ENCODE measurements at places on chromosomes 13 and 19.

DNA sequence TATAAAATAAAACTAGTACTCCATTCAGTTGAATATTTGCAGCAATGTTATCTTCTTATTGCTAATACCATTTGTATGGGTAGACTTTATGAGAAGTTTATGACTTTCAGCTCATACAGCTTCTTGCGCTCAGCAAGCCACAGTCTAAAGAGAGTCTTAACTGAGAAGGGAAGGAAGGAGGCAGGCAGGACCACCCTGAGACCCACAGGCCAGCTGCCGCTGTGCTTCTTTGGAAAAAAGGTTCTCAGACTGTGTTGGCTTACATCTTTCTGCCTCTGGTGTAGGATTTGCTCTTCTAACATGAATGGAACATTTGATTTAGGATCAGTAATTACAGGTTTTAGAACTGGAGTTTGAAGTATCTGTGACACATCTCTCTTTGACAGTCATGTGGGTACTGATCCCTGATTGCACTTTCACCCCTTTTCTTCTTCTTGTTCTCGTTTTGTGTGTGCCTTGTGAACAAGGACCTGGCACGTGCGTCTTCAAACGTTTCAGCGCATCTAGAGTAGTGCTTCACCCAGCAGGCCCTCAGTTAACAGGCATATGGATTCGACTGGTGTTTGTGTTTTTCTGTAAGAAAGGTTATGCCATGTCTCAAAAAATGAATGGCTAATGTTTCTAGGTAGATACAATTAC lies 7.1 kb upstream of the GPR18 start:
- DNase-seq: no peak

- DNase-seq: no peak
Observed at GRCh38 chr13:51495316-51495715, 42.5 kb upstream of the INTS6 start.

- no peak for DNase-seq
Observed at GRCh38 chr19:19602136-19602712, 16.3 kb downstream of the PBX4 start.

- DNase-seq: no peak
Observed at GRCh38 chr13:25165663-25166062, 6.4 kb downstream of the AMER2 start.

- DNase-seq: no peak
Observed at GRCh38 chr13:90498096-90498495, 849.4 kb upstream of the MIR17HG start.

DNA sequence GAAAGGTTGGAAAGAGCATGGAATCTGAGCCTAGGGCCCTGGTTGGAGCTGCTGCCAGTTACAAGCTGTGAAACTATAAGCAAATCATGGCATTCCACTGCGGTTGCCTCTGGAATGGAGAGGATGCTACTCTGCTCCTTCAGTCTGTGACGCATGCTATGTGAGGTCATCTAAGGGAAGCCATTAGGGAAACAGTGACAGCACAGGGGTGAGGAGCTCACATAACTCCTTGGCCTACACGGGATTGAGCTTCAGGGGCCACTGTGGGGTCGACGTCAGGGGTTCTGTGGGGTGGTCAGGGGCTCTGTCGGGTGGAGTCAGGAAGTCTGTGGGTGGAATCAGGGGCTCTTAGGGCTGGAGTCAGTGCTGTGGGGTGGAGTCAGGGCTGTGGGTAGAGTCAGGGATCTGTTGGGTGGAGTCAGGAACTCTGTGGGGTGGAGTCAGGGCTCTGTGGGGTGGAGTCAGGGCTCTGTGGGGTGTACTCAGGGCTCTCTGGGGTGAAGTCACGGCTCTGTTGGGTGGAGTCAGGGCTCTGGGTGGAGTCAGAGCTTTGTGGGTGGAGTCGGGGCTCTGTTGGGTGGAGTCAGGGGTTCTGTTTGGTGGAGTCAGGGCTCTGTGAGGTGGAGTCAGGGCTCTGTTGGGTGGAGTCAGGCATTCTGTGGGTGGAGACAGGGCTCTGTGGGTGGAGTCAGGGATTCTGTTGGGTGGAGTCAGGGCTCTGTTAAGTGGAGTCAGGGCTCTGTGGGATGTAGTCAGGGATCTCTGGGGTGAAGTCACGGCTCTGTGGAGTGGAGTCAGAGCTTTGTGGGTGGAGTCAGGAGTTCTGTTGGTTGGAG lies 35.8 kb upstream of the MEDAG start:
- no peak for DNase-seq

DNA sequence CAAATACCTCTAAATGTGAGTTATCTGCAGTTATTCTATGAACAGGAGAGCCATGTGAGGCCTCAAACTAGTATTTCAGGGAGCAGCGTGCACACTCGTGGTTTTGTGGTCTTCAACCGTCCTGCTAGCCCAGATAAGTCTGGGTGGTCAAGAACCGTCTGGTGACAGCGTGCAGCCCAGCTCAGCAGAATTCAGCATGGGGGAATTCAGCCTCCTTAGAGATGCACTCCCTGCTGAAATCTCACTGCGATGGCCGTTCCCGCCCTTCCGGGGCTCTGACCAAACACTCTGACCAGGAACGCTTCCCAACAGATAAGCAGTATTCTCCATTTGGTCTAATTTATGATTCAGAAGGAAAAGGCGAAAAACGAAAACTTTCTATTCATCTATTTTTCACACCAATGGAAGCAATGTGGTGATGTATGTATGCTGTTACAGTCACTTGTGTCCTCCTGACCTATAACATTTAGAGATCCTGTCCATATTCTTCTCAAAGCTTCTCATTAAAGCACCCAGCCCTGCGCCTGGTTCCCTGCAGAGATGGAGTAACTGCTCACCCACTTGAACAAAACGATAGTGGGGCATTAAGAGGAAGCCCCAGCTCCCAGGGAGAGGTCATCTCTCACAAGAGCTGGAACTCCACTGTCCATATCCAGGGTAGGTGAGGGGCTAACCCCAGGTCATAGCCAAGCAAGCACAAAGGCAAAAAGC lies 2.9 kb downstream of the ANKRD27 start:
- no peak for DNase-seq

GRCh38 chr19:28949535-28949934 lies 263.4 kb downstream of the UQCRFS1 start:
- no peak for DNase-seq

DNA sequence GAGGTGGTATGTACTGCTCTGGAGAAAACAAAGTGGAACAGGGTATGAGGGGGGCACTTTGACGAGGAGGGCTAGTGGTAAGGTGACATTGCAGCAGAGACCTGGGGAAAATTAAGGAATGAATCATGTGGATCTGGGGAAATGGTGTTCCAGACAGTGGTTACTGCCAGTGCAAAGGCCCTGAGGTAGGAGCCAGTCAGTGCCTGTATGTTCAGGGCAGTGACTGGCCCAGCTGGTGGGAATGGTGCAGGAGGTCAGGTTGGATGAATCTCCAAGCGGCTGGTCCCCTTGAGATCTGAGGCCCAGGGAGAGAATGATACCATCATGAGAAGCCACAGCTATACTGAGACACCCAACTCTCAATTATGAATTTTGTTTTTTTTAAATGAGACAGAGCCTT lies 4.9 kb downstream of the VAV1 start:
- DNase-seq: no peak

DNA sequence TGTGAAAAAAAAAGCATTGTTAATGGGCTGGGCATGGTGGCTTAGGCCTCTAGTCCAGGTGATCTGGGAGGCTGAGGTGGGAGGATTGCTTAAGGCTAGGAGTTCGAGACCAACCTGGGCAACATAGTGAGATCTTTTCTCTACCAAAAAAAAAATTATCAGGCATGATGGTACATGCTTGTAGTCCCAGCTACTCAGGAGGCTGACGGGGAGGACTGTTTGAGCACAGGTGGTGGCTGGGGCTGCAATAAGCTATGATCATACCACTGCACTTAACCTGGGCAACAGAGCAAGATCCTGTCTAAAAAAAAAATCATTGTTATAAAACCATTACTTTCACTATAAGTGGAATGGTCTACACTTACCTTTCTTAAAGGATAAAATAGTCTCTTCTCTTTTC lies 30.4 kb downstream of the GPC6 start:
- DNase-seq: no peak

- no peak for DNase-seq
Observed at GRCh38 chr13:19053561-19053960, 128.1 kb downstream of the TUBA3C start.

GRCh38 chr13:44283600-44283999 lies 90.0 kb upstream of the SERP2 start:
- no peak for DNase-seq

Data from retinal pigment epithelial cell (primary cell).